Activated CD8-positive, alpha-beta memory T cell treated with anti-CD3 and anti-CD28 coated beads, Interleukin-2, amount 10 ng/mL, durations not matched to agents 7 days and 5 days (primary cell): ENCODE measurements at places on chromosomes 7 and 10. TPM values are rescaled to one million over a fixed set of nuclear protein-coding genes. Genes with fewer than 3 reads are reported as not detected.

- DNase-seq: peak; percentile 25
Measured at GRCh38 chr10:86391986-86392722, 25.6 kb upstream of the GRID1 start.

DNA sequence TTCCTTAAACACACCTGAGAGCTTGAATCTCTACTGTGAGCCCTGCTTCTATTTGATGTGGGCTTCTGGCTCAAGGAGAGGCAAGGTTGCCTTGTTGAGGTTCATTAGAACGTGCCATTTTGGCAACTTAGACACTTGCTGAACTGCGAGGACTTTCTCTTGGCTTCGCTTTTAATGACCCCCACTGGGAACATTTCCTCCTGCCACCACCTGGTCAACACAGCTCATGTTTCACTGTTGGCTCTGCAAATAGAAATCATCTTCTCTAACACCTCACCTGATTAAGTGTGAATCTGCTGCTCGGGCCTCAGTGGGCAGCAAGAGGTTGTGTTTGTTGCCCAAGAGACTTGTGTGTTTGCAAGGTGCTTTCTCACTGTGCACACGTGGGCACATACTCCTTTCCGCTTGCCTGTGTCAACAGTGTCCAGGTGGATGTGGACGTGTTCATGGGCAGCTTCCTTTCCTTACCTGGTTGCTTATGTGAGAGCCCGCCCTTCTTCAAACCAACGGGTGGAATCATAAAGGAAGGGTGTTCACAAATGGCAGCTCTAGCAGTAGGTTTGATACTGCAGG is 147.0 kb downstream of the NRP1 start:
- DNase-seq: no peak

DNA sequence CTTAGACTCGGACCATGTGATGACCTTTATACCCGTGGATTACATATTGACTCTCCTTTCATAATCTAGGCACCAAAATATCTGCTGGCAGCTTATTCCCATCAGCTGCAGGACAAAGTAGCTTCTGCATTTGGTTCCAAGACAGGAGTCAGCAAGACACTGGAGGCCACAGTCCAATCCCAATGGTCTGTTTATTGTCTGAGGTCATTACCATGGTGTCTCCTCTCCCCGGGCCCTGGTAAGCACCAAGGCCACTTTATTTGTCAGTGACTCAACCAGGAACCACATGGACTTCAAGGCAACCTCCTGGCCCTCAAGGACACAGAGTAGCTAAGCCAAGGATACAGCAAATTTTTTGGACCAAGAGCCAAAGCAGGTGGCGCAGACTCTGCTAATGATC is 36.1 kb downstream of the KCNMA1 start:
- DNase-seq: no peak

The ANKMY2 gene
- total RNA-seq: 11.5 TPM

DNA sequence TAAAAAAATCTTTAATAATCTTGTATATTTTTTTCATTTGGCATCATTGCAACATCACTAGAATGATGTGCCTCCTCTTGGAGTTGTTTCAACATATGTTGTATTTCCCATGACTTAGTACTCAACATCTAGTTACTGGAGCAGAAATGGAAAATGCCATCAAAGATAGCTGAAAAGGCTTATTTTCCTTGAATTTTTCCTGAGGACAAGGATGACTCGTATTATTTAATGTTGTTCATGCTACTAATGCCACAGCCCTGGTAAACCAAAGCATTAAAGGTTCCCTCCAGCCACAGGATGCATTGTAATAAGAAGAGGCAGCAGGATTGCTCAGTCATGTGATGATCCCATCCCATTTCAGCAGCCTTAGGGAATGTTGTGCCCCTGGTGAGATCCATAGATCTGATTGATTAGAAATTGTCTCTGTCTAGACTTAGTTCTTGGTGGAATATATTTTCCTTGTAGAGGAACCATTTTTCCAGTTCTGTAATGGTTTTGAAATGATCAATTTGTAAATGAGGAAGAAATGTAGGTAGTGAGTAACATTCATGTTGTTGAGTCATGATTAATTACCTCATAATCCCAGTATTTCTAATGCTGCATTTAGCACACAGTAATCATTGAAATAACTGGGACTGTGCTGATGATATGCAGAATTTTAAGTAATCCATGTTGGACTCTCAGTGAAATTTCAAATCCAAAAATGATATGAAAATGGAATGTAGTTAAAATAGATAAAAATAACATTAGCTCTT is 91.3 kb upstream of the SMIM30 start:
- no peak for DNase-seq

DNA sequence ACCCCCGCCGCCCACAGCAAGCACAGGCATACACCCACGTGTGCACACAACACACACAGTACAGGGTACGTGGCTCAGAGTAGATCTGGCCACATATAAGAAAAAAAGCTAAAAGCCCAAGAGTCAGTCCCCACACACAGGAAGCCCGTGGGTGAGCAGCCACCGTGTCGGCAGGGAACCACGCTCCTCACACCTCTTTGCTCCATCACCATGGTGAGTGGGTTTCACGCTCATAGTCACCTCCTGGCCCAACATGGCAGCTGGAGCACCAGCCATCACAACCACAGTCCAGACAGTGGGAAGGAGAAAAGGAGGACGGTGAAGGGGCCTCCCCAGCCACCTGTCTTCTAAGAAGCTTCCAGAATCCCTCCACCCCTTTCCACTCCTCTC is 76.0 kb upstream of the PDGFA start:
- DNase-seq: no peak

DNA sequence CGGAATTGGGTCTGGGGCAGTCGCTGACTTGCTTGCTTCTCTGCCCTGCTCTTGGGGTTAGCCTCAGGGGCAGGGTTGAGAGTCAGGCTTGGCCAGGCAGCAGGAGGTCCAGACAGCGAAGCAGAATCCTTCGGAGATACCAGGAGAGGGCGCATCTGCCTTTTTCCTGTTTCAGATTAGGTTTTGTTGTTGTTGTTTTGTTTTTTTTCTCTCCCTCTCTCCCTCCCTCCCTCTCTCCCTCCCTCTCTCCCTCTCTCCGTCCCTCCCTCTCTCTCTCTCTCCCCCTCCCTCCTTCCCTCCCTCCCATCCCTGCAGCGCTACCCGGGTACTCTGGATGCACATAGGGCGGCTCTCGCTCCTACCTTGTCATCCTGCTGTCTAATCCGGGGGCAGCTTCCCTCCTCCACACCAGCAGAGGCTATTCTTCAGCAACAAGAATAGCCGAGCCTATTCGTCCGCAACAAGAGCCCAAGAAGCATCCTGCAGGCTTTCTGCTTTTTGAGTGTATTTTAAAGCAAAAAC is 758 bp upstream of the OPTN start:
- DNase-seq: peak; percentile 76

The ADIRF gene
- total RNA-seq: not detected

The SPDYE8 gene
- total RNA-seq: not detected

DNA sequence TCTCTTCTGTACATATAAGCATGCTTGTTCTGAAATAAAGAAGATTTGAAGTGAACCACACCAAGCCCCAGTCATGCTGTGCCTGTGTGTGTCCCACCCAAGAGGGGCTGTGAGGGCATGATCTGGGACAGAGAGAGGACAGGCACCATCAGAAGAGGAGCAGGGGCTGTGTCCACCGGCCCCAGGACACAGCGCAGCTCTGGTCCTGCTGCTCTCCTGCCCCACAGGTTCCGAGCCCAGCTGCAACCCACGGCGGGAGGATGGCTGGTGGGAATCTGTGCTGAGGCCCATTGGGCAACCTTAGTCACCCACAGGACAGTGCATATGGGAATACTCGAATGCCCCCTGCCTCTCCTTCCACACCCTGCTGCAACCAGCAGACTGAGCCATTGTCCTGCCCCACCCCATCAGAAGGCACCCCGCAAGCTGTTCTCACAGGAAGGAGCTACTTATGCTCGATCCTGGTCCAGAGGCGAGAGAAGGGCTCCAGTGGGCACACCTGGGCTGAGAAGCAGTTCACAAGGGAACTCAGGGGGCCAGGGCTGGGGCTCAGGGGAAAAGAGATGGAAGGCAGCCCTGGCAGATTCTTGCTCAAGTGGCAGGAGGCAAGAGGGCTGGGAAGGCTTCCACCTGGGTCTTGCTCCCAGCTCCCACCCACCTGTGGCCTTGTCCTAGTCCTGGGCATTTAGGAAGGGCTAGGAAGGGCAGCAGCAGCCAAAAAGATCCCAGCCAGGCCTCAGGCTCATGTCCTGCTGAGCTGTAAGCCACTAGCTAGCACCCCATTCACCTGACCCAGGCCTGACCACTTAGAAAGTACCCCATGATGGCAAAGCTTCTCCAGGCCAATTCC is 31.9 kb downstream of the LDB3 start:
- no peak for DNase-seq

- DNase-seq: no peak
Measured at GRCh38 chr10:14056610-14057332, 274.0 kb downstream of the FRMD4A start.

- no peak for DNase-seq
Measured at GRCh38 chr10:29249018-29249417, 39.9 kb upstream of the LYZL1 start.

DNA sequence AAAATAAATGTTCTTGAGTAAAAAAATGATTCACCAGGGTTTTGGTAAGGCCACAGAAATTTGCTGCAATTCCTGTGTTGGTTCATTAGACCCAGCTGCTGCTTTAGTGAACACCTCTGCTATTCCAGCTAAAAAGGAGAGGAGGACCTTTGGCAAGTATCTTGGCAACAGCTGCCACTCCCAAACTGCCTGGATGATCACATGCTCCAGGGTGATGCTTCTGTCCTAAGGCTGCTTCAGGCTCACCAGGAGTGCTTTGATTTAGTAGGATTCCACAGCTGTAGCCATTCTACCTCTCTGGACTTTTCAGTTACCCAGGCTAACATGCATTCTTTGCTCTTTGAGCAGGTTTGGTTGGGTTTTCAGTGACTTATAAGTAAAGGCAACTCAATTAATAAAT is 82.6 kb upstream of the NPVF start:
- no peak for DNase-seq

- DNase-seq: no peak
Measured at GRCh38 chr7:149471289-149471953, 10.6 kb upstream of the ZNF777 start.

The FAM25C gene
- total RNA-seq: not detected
